ENCODE measurements at places on chromosomes 6 and 20.

DNA sequence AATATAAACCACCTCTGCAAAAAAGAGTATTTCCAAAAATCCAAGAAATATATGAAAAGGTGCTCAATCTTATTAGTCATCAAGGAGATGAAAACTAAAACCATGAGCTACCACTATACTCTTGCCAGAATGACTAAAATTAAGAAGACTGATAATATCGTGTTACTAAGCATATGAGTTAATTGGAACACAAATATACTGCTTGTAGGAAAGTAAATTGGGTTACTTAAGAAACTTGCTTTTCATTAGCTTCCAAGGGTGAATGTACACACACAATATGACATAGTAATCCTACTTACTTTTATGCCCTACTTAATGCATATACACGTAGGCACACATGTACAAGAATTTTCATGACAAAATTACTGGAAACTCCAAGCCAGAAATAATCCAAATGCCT lies 3.4 kb downstream of the THEMIS start:
- DNase-seq = no peak

- DNase-seq = no peak
These were observed 65.9 kb downstream of the PPP1R14C start for GRCh38 chr6:150208611-150209352.

DNA sequence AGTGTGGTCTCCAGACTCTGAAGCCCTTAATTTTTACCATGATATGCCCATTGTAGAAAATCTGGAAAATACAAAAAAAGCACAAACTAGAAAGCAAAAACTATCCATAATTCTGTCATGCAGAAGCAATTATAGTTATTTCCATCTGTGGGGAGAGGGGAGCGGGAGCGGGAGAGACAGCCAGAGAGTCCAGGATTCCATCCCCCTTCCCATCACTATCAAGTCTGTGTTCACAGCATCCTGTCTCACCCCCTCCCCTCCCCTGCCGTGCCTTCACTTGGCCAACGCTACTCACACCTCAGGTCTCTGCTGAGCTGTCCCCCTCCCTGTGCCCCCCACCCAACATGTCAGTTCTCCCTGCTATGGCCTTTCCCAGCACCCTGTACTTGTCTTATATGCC lies 14.5 kb downstream of the RIMS4 start:
- DNase-seq = no peak

DNA sequence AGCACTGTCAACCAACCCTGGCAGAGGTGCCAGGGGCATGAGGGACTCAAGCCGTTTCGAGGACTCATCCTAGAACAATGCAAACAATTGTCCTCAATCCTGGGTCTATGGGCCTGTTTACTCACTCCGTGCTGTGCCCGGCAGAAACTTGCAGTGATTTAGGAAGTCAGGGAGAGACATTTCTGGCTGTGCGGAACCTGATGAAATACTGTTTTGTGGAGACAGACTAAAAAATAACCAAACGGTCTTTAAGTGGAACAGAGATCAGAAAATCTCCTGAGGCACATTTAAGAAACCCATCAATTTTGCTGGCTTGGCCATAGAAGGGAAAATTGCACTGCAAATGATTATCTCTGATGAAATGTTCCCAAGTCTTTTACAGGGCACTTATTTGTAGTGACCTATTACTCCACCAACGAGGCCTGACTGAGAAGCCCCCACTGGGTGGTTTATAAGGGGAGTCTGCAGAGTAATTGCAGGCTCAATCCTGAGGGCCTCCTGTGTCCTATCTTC lies 79.8 kb upstream of the KCNK16 start:
- DNase-seq = no peak

GRCh38 chr6:87481931-87482330 lies 9.2 kb downstream of the SLC35A1 start:
- DNase-seq = no peak

- DNase-seq = no peak
These were observed 44.9 kb upstream of the CCDC28A start for GRCh38 chr6:138728662-138729061.

GRCh38 chr6:3456395-3456897 lies 404 bp downstream of the SLC22A23 start:
- no peak for DNase-seq

DNA sequence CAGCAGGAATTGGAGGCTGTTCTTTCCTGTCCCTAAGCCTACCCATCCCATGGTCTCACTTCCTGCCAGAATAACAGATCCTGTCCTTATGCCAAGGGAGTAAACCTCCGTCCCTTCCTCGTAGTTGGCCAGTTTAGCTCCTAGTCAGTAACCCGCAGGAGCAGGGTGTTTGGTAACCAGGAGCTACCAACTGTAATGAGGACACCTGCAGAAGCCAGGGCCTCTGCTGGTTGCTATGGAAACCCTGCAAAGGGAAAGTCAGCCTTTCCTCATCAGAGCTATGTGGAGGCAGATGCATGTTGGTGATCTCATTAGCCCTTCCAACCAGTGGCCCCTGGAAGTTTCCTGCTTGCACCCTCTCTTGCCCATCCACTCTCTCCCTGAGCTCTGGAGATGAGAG lies 368.2 kb upstream of the SULF2 start:
- DNase-seq = no peak

- DNase-seq = no peak
These were observed 150.1 kb upstream of the ZNF217 start for GRCh38 chr20:53743607-53744260.

DNA sequence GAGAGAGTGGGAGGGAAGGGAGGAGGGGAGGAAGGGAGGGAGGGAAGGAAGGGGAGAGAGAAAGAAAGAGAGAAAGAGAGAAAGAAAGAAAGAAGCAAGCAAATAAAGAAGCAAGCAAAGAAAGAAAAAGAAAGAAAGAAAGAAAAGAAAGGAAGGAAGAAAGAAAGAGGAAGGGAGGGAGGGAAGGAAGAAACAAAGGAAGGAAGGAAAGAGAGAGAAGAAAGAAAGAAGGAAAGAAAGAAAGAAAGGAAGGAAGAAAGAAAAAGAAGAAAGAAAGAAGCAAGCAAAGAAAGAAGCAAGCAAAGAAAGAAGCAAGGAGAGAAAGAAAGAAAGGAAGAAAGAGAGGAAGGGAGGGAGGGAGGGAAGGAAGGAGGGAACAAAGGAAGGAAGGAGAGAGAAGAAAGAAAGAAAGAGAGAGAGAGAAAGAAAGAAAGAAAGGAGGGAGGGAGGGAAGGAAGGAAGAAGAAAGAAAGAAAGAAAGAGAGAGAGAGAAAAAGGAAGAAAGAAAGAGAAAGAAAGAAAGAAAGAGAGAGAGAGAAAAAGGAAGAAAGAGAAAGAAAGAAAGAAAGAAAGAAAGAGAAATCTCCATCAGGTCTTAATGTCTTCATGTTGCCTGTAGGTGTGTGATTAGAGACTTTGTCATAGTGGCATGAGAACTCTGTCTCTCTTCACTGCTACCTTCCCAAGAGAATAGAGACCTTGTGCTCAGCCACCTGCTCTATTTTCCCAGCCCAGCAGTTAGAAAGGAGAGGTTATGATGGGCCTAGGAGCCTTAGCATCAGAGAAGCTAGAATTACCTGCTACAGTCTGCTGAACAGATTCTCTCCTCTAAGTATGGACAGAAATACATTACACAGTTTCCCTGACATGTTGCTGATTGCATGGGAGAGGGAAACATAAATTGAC lies 5.0 kb downstream of the SEMG1 start:
- no peak for DNase-seq

DNA sequence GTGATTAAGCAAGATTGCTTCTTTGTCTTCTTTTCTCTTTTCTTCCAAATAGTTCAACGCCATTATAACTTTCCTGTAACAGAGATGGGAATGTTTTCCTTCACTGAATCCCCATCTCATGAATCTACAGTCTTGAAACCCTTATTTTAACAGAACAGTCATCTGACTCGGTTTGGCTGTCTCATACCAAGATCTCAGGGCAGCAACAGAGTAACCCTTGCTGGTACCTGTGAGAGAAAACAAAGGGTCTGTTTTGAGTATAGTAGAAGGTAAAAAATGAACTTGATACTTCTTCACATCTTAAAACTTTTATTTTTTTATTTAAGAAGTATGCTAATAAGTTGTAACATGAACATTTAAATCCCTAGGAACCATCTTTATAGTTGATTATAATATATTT lies 19.6 kb upstream of the DSE start:
- DNase-seq = no peak

DNA sequence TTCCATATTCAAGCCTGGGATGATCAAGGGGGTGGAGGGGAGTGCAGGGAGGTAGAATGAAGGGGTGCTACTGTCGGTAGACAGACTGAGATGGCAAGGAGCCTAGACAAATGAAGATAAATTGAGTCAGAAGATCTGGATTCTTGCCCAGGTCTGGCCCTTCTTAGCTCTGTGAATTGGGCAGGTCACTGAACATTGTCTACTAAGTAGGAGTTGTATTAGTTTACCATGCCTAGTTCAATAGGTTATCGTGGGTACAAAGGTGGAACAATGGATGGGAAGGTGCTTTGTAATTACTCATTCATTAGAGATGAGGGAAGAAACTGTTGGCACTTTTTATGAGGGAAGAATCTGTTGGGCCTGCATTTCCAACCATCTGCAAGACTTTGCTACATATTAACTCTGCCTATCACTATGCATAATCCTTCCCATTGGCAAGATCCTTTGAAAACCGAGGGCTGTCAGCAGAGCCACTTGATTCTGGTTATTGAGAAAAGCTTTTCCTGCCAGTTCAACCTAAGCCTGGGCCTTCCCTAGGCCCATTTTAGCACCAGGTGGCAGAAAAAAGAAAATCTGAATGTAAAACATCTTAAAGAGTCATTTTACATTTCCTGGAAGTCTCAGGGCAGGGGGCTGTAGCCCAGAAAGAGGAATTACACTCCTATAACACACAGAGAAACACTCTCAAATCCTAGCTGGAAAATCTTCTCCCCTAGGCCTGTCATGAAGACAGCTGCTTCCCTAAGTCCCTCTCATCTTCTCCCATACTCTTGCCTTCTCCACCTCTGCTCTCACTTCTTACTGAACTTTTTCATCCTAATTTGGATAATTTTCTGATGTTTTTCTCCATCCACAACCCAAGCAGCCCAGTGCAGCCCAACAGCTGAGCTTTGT lies 103.5 kb downstream of the CD24 start:
- no peak for DNase-seq

DNA sequence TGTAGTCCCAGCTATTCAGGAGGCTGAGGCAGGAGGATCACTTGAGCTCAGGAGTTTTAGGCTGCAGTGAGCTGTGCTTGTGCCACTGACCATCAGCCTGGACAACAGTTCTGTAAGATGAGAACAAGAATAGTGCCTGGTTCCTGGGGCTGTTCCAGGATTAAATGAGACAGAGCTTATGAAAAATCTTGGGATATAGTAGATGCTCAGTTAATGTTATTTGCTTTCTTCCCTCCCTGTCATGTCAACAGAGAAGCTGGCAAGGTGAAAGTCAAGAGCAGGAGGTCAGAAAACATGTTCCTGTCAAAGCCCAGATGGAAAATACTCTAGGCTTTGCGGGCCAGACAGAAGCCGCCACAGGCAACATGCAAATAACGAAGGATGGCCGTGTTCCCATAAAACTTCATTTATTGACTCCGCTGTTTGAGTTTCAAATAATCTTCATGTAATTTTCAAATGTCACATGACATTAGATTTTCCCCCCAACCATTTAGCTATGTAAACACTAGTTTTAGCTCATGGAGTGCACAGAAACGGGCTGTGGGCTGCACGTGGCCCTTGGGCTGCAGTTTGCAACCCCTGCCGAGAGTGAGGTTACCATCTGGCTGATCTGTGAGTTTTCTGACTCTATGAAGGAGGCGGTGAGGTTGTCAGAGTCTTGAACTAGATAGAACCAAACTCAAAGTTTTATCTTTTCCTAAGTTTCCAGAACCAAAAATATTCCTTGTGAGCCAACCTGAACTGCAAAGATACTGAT lies 63.4 kb upstream of the PMEPA1 start:
- no peak for DNase-seq

- no peak for DNase-seq
These were observed 72.3 kb downstream of the OR2B2 start for GRCh38 chr6:27839626-27840475.

GRCh38 chr6:13339863-13340630 lies 11.7 kb upstream of the TBC1D7 start:
- no peak for DNase-seq

DNA sequence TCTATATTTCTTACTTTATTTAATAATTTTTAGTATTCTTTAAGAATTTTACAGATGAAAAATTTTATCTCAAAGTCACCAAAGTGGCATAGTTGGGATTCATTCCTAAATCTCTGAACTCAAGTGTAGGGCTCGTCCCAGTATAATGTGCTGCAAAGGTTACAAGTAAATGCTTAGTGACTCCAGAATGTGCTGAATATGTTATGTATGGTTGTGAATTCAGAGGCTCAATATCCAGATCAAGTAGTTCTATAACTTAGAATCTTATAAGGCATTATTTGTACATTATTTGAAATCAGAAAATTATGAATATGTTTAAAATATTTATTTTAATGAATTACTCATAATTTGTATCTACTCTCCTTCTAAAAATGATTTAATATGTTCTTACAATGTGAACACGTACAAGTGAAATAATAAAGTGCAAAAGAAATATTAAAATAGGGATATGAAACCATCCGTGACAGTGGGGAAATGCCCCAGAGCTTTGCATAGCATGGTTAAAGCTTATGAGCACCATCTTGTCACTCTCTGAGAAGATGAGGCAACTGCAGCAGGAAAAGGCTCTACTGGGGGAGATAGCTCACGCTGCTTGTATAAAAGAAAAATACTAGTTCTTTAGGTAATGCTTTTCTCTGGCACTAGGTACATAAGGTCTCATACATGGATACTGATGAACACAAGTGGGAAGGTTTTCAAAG lies 259.0 kb downstream of the FOXC1 start:
- no peak for DNase-seq

GRCh38 chr6:845566-845965 lies 152.6 kb upstream of the EXOC2 start:
- no peak for DNase-seq

DNA sequence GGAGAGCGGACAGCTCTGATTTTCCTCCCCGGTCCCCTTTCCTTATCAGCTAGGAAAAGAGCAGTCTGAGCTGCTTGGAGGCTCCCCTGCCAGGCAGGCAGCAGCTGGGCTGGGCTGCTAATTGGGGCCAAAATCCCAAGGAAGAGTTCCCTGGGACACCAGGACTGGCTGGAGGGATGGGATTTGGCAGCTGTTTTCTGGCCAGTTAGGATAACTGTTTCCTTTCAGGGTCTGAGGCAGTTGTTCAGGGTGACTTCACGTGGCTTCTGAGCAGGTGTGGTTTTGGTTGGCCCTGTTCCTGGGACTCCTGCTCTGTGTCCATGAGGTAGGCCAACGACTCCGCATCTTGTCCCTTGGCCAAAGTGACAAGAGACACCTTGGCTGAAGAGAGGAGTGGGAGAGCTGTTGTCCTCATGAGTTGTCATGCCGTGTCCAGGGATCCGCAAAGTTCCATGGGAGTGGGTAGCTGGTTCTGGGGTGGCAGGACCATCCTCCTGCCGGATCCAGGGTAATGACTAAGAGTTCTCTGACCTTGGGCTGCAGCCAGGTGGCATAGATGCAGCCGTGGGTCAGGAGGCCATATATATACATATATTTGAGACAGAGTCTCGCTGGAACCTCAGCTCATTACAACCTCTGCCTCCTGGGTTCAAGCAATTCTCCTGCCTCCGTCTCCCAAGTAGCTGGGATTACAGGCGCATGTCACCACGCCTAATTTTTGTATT lies 21.2 kb downstream of the MRPS18A start:
- DNase-seq = no peak

- DNase-seq = peak; percentile 86
These were observed at the start of gene CST7 for GRCh38 chr20:24948939-24949679. TSS of gene CST7 (plus strand) at chr20:24949269. CDS start at chr20:24949506, 237 bp downstream.

- DNase-seq = no peak
These were observed 1.7 kb downstream of the RANBP9 start for GRCh38 chr6:13709689-13710551.

GRCh38 chr6:163548624-163549023 lies 134.1 kb downstream of the QKI start:
- no peak for DNase-seq

GRCh38 chr6:110140650-110141049 lies 38.8 kb downstream of the WASF1 start:
- DNase-seq = no peak

Data from activated naive CD4-positive, alpha-beta T cell treated with Interleukin-2 at 50 U/mL for 16 hours (primary cell).